ENCODE measurements at places on chromosomes 4 and X.

DNA sequence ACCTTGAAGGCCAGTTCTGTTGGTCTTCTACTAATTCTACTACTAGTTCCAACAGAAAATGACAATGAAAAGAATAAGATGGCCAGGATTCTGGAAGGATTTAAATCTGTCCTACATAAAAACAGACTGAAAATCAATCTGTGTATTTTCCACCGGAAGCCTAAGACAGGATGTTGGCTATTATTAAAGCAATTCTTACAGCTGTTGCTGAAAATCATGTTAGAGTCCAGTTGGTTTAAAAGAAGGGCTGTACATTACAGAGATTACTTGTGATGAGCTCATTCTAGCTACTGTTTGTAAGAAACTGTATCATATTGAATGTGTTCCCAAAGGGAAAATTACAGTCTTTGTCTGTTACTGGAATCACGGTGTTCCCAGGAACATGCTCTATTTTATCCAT, 54.8 kb upstream of the MAGEB16 start:
- no peak for DNase-seq

- no peak for DNase-seq
These were observed 14.7 kb downstream of the GAK start for GRCh38 chr4:917466-917865.

DNA sequence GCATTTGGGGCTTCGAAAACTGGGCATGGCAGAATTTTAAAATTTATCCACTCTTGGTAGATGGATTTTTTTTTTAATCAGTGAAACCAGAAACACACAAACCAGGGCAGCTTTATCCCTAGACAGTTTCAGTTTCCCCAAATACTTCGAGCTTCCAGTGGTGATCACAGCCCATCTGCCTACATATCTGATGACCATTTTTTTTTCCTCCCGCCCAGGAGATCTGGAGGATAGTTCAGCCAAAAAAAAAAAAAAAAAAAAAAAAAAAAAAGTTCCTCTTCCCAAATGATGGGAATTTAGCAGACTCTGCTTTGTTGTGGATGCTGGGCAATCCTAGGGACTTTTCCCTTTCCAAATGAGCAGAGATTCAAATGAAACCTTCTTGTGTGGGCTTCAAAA, 1.0 kb upstream of the TBC1D9 start:
- DNase-seq, result no peak

- DNase-seq, result no peak
These were observed 7.7 kb upstream of the OCIAD2 start for GRCh38 chr4:48914311-48914710.

GRCh38 chr4:153706519-153706918, 22.4 kb downstream of the TLR2 start:
- DNase-seq, result no peak

- DNase-seq, result no peak
These were observed 933.9 kb upstream of the EPHA5 start for GRCh38 chr4:66604192-66604591.

DNA sequence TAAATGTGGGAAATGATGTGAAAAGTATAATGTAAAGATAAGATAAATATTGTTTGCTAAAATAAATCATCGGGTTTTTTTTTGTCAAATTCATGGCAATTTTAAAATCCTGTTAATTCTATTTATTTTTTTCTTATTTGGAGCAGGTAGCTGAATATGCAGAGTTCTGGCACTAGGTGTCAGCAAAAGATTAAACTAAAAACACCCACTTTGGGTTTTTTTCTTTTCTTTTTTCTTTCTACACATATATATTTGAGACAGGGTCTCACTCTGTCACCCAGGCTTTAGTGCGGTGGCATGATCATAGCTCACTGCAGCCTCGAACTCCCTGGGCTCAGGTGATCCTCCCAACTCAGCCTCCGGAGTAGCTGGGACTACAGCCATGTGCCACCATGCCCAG, 6.9 kb upstream of the RAP2C start:
- peak; percentile 44 for DNase-seq

DNA sequence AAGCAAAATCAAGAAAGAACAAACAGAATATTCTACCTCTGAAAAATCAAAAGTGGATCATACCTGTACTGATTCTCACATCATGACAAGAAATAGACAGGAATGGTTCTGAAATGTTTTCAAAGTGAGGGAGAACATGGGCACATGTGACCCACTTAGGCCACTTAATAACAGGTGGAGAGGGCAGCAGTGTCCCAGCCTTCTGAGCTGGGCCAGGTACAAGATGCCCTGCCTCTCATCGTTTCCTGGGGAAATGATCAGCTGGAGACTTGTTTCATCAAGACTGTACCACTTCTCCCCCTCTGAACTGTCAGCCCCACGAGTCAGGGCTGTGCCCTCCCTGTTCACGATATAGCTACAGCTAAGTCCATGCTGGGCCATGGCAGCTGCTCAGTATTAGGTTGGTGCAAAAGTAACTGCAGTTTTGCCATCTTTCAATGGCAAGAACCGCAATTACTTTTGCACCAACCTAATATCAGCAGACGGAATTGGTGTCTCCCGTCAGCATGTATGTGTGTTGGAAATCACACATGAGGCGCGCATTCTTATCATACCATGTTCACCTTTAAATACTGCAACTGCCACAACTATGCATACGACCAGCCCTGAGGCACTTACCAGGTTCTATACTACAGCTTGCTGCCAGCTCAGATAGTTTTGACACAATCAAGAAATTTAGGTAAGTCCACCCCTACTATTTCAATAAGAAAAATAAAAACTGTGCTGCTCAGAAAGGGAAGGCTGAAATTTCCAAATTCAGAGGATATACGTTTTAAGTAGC, 71.4 kb downstream of the GATB start:
- DNase-seq, result no peak

DNA sequence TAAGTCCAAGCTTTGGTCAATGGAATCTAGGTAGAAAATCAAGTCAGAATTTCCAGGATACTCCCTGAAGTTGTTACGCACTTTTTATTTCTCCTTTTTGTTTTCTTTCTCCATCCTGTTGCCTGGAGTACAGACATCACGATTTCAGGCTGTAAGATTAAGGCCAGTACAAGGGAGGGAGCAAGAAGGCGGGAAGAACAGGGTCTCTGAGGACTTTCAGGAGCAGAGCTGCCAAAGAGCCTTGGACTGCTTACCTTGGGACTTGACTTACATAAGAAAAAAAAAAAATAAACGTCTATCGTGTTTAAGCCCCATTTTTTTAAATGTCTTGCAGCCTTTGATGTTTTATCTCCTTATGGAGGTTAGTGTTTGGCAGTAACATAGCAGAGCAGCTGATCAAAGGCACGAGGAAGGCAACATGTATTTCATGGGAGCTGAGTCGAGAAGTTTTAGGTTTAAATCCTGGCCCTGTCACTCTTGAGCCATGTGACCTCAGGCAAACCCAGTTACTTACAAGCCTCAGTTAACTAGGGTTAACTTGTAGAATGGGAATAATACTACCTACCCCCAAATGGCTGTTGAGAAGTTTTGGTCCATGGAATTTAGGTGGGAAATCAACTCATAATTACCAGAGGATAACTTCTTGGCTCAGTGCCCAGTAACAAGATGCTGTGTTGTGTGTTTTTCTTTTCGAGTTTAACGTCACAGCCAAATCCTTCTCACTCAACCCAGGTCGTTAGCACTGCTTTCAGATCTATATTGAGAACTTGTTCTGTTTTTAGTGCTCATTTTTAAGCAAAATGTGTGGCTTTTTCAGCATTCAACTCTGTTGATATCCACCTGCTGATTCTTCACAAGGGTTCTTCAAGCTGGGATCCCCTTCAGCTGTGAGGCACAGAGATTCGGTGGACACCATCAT, 106.8 kb downstream of the CLNK start:
- peak; percentile 5 for DNase-seq

GRCh38 chr4:169612871-169613859, 782 bp upstream of the NEK1 start:
- DNase-seq, result peak; percentile 88

GRCh38 chrX:153596981-153597750, 1.8 kb downstream of the CCNQ start:
- no peak for DNase-seq

GRCh38 chr4:183105092-183105491, 6.0 kb downstream of the WWC2 start:
- no peak for DNase-seq

GRCh38 chr4:56857601-56858309, 36.3 kb upstream of the SPINK2 start:
- no peak for DNase-seq

DNA sequence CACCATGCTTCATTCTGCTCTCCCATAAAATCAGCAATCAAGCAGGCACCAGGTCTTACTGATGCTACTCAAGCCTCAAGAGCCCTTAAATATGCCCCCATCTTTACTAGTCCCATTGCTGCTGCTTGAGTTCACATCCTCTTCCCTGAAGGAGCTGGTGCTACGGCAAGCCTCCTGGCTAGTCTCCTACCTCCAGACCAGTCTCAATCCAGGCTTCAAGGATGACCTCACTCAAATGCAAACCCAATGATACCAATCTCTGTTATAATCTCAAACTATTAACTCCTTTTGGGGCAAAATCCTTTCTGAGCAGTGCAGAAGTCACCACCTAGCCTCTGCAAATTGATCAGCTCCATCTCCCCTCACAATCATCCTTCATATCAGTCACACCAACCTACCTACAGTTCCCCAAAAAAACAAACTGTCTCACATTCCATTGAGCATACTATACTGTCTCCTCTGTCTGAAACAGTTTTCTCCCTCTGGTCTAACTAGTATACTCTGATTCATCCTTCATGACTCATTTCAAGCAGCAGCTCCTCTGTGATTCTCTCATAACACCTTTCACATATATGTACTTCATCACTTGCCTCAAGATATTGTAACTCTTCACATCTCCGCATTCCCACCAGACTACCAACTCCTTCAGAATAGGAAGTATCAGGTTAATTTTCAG, 30.0 kb downstream of the PAPSS1 start:
- peak; percentile 88 for DNase-seq

GRCh38 chrX:153924149-153924861, 1.8 kb downstream of the ARHGAP4 start:
- peak; percentile 45 for DNase-seq

DNA sequence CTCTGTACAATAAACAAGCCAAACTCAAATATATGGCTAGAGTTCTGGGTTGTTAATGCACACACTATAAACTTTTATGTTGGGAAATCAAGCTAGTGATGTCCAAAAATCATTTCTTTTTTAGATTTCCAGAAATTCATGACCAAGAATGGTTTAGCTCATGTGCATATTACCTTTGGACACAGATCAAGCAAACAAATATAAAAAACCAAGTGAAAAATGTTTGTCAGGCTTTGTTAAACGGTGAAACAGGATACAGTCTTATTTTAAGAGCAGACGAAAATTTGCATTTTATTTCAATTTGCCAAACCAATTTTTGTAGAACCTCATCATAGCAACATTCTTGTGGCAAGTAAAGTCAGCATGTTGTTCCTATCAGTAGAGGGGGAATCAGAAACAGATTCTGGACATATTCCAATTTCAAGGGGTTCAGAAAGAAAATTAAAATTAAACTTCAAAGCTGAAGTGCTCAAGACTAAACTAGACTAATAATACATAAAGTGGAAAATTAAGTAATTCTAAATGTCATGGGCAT, 413.6 kb downstream of the TRIML1 start:
- no peak for DNase-seq

DNA sequence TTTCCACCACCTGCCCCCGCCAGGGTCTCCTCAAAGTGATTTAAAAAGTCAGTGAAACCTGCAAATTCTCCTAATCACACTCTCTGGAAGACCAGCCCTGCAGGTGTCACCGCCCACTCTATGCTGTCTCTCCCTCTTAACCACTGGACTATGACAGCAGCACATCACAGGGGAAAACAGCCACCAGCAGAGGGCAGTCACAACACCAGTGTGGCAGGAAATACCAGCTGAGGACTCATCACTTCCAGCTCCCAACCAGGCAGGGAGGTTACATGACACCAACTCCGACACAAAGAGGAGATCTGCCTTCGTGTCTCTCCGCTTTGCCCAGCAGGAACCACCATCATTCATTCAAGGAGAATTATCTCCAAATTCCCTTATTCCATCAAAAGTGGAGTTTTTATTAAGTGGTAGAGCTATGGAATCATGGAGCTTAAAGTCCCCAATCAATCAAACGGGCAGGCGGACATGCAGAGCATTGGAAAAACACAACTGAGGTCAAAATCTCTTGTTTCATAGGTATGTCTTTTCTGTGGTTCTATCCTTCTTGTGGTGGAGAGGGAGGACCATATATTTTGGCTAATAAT, 91.3 kb downstream of the NSUN7 start:
- DNase-seq, result peak; percentile 94

- peak; percentile 54 for DNase-seq
These were observed 474.0 kb upstream of the NDST3 start for GRCh38 chr4:117560329-117560728.

- DNase-seq, result no peak
These were observed 48.3 kb downstream of the STBD1 start for GRCh38 chr4:76354517-76355473.

DNA sequence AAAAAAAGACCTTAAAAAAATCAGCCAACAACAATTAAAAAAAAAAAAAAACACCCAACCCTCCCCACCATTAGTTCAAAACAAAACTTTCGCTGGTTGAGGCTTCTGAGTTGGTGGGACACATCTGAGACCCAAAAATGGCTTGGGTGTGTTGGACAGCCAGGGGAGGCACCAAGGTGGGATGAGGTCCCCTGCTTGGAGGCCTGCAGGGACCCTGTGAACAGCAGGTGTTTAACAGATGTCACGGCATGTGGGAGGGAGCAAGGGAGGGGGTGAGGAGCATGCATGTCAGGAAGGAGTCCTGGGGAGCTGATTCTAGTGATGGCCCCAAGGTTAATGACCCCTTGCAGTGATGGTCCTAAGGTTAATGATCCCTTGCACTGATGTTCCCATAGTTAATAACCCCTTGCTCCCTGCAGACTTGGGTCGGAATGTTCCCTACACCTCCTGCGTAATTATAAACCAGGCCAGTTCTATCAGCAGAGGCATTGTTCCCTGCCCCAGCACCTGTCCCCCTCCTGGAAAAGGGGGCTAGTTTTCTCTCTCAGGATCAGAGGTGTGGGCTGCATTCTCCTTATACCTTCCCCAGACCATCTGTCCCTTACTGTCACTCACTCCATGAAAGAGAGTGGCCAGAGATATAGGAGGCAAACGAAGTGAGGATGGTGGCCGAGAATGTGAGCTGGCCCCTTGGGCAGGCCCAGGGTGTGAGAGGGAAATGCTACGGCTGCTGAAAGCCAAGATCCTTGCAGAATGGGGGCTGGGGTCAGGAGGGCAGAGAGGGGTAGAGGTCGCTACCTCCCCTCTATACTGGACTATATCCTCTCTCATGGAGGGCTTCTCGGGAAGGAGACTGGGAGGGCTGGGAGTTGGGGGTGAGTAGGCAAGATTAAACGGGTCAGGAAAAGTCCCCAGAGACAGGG, 2.3 kb upstream of the FOXP3 start:
- DNase-seq, result no peak

- DNase-seq, result no peak
These were observed at the start of gene PPP1R3F for GRCh38 chrX:49269767-49270248. Gene PPP1R3F (plus strand): TSS chrX:49269793. CDS start chrX:49269870, 77 bp downstream.

- no peak for DNase-seq
These were observed 222.5 kb downstream of the MGST2 start for GRCh38 chr4:139887962-139888735.

DNA sequence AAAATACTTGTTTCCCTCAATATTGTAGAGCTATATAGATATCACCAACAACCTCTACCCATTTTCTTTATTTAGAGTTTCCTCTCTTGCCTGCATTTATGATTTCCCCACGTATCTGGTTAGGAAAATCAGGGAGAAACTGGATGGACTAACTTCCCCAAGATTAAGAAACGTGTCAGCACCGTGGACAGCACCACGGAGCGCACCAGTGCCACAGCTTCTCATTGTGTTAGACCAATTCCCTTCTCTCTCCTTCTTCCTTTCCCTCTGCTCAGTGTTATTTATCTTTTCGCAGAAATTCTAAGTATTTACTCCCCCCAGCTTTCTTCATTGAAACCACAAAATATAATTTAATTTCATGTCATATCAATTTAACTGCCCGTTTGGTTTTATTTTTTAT, 568.6 kb upstream of the BOD1L1 start:
- DNase-seq, result peak; percentile 83

Data from choroid plexus epithelial cell (primary cell).